ENCODE measurements at places on chromosomes 16 and 17.

GRCh38 chr17:61451538-61452300 lies 503 bp upstream of the TBX4 start:
- DNase-seq: no peak

DNA sequence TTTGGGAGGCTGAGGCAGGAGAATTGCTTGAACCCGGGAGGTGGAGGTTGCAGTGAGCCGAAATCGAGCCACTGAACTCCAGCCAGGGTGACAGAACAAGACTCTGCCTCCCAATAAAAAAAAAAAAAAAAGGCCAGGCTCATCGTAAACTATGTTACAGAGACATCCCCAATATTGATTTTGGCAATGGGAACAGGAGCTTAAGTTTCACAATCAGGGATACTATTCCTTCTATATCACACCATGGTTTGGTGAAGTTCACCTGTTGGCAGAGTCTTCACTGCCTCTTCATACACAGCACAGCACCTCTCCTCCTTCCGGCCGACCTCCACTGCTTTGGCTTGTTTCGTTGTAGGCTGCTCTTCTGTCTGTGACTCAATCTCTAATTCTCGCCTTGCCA lies 21.2 kb downstream of the UTP6 start:
- DNase-seq: no peak

- no peak for DNase-seq
Measured at GRCh38 chr17:53313746-53314145, 509.0 kb upstream of the KIF2B start.

DNA sequence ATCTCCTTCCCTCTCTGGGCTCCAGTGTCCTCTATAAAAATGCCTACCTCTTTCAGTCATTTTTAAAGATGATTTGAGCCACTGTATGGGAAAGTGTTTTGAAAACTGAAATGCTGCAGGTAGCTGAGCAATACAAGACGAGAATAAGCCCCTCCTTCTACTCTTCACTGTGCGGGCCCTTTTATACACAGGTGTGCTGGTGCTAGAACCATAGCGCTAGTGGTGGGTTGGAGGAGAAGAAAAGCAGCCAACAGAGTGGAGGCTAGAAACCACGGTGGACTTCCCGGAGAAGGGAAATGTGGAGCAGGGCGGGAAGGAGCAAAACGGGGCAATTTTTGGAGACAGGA lies 58.2 kb upstream of the DLX4 start:
- no peak for DNase-seq

- DNase-seq: no peak
Measured at GRCh38 chr17:538181-538973, 176.3 kb downstream of the VPS53 start.
